Thoracic aorta (tissue), 2 donors: ENCODE measurements at places on chromosomes 2 and 18. TPM values are rescaled to one million over a fixed set of nuclear protein-coding genes. Genes with fewer than 3 reads are reported as not detected.

Gene IL36B
- not detected for total RNA-seq

Gene CPO
- not detected for total RNA-seq

Gene VIT
- 31.4 TPM for total RNA-seq

GRCh38 chr2:235618039-235618438, 124.2 kb downstream of the AGAP1 start:
- DNase-seq = no peak
- no peaks in the 10 kb centered on the region for H3K27me3 ChIP-seq
- no peaks in the 10 kb centered on the region for H3K36me3 ChIP-seq

GRCh38 chr18:10351858-10352257, 102.6 kb upstream of the APCDD1 start:
- H3K27me3 ChIP-seq = no peaks in the 10 kb centered on the region
- no peaks in the 10 kb centered on the region for H3K36me3 ChIP-seq
- no peak for DNase-seq
- H3K27ac ChIP-seq = no peak overlapping the region

DNA sequence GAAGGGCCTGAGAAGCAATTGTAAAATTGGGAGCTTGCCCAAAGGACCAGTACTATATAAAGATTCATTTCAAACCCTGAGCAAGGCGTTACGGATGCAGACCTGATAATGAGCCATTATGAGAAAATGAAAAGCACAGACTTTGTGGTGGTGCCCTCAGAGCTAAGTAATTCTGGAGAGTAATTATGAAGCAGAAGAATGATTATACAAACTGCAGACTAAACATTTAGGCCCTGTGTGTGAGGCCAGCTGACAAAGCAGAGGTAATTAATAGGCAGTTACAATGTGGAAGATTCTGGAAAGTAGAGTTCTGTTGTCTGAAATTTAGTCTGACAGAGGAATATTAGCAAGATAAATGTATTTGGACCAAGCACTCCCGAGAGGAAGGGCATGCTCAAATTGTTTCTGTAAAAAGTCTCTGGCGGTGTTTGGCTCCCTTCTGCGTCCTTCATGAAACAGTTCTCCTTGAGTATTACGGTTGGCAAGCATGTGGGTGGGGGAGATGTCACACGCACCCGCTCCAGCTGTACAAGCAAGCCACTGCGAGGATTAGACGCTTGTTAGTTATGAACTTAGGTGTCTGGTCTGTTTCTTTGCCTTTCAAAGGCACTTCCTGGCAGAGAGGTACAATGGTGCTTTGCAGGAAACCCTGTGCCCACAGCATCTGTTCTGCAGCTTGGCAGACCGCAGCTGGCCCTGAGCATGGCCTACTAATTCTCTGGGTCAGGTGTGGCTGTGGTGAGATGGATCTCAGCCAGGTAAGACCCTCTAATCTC, 45.5 kb downstream of the CDC42EP3 start:
- peak overlapping the region; percentile 48 for H3K27ac ChIP-seq
- no peaks in the 10 kb centered on the region for H3K36me3 ChIP-seq
- DNase-seq = no peak

DNA sequence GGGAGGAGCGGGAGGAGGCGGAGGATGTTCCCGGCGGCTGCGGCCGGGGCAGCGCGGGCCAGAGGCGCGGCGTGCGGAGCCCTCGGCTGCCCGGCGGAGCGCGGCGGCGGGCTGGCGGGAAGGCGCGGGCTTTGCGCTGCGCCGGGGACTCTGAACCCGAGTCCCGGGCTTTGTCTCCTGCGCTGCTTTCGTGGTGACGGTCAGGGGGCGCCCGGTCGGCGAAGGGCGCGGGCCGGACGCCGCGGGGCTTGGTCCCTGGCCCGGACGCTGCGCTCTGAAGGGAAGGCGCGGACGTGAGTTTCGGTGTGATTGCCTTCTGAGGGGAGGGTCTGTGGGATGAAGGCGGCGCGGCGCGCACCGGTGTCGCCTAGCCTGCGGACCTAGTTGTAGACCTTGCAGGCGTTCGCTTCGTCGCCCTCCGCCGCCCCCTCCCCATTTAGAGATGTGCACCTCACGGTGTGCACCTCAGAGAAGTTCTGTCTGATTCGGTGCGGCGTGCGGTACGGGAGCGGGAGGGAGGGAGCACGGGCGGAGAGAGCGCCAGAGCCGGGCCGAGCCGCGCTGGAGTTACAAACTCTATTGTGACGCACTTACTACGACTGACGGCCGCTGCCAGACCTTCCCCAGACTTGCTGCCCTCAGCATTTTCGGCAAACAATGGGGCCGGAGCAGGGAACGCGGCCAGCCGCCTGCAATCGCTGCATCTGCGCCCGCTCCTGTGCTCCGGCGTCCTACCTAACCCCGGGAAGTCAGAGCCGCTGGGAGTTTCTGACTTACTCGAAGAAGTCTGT, 2.1 kb downstream of the BCL2L11 start:
- H3K4me3 ChIP-seq = peak overlapping the region; percentile 86
- no peaks in the 10 kb centered on the region for H3K27me3 ChIP-seq
- DNase-seq = no peak

DNA sequence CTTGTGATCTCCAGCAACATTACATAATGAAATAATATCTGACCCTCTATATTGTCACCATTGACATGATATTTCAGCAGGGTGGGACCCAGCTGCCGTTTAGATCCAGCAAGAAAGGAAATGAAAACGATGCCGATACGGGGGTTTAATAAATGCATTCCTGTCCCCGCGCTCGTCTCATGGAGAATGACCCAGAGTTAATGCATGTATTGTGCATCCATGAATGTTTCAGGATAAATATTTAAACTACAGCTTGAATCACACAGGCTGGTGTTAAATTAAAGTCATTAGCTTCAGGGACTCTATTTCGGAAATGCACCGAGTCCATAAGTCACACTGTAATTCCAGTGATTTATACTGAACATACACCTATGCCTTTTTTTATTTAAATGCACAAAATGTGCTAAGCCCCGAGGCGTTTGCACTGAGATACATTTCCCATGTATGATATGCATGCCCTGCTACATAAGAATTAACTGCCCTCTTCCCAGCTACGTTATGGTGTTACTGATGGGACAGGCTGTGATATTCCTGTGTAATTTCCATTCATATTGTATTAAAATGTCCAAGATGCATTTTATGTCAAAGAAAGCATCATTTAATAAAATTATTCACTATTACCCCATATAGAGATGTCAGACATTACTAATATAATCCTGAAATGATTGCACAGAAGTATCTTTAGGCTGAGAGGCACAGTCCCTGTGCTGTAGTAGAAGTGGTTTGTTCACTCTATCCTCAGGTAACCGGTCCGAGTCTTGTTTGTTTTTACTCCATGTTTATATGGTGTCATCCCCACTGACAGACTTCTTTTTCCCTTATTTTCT, 109.3 kb upstream of the ZNF516 start:
- H3K27ac ChIP-seq = no peak overlapping the region
- no peaks in the 10 kb centered on the region for H3K27me3 ChIP-seq
- DNase-seq = no peak
- no peaks in the 10 kb centered on the region for H3K4me1 ChIP-seq
- no peaks in the 10 kb centered on the region for H3K36me3 ChIP-seq

DNA sequence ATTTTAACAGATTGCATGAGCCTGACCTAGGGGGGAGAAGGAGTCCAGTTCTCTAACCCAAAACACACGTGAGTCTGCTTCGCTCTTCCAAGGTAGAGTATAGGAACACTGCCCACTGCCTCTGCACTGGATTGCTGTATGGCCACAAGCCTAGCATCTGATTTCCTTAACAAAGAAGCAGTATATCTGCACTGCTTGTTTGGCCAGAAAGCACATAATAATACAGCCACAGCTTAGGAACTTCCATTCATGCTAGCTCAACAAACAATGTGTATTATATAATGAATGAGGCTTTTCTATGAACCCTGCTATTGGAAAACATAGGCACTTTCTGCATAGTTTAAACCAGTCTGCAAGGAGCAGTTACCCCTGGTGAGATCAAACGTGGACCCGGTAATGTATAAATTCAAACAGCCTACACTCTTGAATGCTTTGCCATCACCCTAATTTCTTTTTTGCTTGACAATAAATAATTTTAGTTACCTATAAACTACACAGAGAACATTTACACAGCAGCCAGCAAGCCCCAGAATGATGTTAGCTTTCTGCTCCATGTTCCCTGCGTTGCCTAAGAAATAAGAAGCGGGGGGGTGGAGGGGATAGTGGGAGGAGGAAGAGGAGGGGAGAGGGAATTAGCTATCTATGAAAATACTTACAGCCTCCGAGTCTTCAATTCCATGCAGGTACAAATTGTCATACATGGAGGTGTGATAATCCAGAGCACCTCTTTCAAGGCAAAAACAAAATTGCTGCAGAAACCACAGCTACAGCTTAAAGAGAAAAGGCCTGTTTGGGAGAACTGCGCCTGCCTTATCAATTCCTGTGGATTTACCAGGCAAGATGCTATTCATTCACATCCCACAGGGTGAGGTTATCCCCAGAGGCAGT, 125.6 kb downstream of the CACNB4 start:
- H3K36me3 ChIP-seq = no peaks in the 10 kb centered on the region
- no peaks in the 10 kb centered on the region for H3K4me1 ChIP-seq
- H3K4me3 ChIP-seq = peak overlapping the region; percentile 49
- no peak for DNase-seq
- no peak overlapping the region for H3K27ac ChIP-seq

DNA sequence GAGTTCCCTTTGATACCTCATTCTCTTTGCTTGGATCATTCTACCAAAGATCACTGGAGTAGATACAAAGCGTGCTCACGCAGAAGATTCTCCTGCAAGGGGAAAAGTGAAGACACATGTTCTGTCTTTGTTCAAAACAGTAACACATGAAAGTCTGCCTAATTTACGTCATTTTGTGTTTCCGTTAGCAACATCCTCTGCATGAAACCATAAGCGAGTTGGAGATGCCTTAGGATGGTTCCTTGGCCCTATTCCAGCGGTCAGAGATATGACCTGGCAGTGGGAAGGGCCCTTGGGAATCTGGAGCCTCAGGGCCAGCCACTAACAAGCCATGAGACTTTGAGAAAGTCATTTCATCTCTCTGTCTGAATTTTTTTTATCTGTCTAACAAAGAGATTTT, 180.9 kb upstream of the TWIST2 start:
- no peaks in the 10 kb centered on the region for H3K27me3 ChIP-seq
- H3K27ac ChIP-seq = no peak overlapping the region
- DNase-seq = no peak
- no peak overlapping the region for H3K4me3 ChIP-seq
